Astrocyte of the cerebellum (primary cell): ENCODE measurements at places on chromosomes 3 and 15.

GRCh38 chr3:122067214-122067550 lies 12.0 kb downstream of the CD86 start:
- no peak for DNase-seq

GRCh38 chr3:21531909-21532308 lies 219.1 kb downstream of the ZNF385D start:
- DNase-seq, result no peak

DNA sequence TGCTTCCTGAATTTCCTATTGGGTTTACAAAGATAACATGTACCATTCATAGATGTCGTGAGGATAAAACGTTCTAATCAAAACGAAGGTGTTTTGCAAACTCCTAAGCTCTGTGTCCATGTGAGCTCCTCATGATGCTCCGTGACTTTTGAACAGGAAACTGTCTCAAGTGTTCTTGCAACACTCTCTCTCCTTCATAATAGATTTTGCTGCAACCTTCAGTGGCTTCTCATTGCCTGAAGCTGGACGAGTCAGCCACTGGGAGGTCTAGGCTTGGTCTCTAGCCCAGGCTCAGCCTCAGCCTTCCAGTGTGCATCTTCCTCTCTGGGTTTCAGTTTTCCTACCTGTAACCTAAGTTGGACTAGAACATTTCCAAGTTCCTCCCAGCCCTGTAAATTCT lies 18.7 kb upstream of the BCL2A1 start:
- no peak for DNase-seq

GRCh38 chr3:51945926-51946705 lies 4.0 kb downstream of the PARP3 start:
- DNase-seq, result no peak

GRCh38 chr3:8593021-8593827 lies 51.4 kb downstream of the SSUH2 start:
- DNase-seq, result no peak

GRCh38 chr3:193865339-193865738 lies 270.6 kb upstream of the HES1 start:
- no peak for DNase-seq

GRCh38 chr3:139718415-139718814 lies 40.6 kb upstream of the NMNAT3 start:
- DNase-seq, result peak; percentile 16

DNA sequence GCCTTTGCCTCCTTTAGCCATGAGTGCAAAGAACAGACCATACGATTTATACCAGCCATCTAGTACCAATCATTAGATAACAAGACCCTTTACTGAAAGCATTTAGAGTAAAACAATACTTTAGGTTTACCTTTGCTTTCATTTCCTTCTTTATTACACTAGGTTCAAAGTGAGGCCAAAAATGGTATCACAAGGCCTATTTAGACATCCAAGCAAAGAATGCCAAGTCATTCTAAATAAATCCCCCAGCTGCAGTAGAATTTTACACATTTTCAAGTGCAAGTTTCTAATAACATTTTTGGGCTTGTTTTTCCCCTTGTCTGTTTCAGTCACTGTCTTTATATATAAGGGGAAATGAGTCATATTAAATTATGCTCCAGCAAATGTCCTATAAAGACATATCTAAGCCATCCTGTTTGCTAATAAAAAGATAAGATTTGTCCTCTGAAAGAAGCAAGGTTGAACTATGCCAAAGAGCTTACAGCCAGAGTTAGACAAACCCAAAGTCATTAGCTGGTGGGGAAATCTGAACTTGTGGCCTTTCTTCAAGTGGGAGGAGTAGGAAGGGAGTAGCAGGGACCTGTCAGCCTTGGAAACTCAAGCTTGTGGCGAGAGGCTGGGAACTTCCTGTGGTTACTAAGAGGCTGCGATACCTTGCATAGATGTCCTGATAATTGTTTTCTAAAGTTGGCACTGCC lies 232.7 kb downstream of the MECOM start:
- no peak for DNase-seq

DNA sequence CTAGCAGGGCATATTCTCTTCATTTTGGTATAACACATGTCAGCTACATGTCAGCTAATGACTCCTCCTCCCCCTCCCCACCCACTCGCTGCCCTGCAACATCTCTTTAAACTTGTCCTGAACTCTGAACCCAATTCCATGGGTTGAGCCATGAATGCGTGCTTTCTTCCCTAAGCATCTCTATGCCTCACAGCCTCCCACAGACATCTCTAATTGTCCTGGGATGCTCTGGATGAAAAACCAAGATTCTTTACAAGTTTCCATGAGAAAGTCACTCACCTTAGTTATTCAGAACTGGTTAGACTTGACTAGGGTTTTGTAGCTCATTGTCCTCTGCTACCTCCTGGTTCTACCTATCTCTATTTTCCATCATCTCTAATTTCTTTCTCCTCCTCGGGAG lies 629.1 kb downstream of the TBL1XR1 start:
- DNase-seq, result no peak

GRCh38 chr3:51706788-51707731 lies at the start of gene GRM2:
Gene GRM2, plus strand, starts transcription at chr3:51707068. Its CDS starts 1,916 bp downstream, at chr3:51708984.
- peak; percentile 75 for DNase-seq

- no peak for DNase-seq
Observed at GRCh38 chr15:83657549-83657948, 3.6 kb downstream of the ADAMTSL3 start.

DNA sequence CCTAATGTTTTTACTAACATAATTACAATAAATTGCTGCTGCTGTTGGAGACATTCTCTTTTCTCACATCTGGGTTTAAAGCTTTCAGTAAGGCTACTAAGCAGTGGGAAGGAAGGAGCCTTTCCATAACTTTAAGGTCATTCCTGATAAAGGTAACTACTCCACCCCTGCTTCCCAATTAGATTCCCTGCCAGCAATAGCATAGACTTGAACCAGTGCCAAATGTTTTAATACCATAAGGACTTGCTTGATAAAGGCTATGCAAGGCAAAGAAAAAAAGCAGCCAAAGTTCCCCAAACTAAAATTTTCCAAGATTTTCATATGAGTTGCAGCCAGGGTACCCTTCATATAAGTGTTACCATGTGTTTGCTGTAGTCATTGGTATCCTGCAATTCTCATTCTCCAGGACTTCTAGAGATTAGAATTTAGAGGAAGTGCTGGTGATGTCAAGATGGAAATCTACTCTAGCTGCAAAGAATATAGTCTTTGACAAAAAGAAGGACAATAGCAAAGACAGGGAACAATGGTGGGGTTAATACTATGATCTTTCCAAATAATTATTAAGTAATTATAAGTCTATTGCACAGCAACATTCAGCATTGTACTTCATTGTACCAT lies 106.1 kb downstream of the FILIP1L start:
- no peak for DNase-seq

DNA sequence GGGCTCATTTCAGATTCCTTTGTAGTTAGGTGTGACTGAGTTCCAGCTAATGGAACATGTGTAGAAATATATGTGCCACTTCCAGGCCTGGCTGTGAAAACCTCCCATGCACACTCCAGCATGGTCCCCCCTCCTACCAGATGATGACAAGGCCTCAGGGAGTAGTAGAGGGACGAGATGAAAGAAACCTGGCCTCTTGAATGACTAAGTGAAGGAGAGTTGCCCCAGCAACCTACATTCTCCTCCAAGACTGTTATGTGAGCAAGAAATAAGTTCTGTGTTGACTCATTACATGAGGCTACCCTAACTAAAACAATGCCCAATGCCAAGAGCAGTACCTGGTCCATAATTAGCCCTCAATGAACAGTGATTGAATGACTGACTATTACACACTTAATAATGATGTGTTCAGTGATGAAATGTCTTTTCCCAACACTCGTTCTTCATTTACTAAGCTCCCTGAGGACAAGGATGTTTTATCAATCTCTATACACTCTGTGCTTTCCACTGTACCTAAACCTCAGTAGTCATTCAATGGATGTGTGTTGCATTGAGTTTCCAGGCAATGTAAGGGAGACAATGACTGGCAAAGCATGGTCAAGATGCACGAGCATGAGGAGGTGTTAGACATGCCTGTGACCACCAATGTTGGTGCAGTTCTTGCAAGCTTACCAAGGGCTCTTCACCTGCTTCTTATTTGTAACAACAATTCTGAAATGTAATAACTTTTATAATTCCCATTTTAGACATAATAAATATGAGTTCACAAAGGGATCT lies 62.0 kb upstream of the BCL6 start:
- DNase-seq, result no peak

DNA sequence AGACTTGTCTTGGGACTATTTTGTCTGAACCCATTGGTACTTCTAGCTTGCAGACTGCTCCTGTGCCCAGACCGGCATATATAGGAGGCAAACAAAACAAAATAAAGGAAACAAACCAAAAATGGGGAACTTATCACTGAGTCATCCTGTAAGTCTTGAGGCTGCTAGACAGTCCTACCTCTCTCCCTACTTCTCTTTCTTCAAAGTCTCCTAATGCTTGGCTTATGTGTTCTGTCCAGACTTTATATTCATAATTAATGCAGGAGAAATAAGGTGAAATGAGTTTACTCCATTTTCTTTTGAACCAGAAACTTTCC lies 266.2 kb downstream of the ZNF385D start:
- DNase-seq, result no peak

- DNase-seq, result no peak
Observed at GRCh38 chr3:186181901-186182300, 73.0 kb upstream of the ETV5 start.

DNA sequence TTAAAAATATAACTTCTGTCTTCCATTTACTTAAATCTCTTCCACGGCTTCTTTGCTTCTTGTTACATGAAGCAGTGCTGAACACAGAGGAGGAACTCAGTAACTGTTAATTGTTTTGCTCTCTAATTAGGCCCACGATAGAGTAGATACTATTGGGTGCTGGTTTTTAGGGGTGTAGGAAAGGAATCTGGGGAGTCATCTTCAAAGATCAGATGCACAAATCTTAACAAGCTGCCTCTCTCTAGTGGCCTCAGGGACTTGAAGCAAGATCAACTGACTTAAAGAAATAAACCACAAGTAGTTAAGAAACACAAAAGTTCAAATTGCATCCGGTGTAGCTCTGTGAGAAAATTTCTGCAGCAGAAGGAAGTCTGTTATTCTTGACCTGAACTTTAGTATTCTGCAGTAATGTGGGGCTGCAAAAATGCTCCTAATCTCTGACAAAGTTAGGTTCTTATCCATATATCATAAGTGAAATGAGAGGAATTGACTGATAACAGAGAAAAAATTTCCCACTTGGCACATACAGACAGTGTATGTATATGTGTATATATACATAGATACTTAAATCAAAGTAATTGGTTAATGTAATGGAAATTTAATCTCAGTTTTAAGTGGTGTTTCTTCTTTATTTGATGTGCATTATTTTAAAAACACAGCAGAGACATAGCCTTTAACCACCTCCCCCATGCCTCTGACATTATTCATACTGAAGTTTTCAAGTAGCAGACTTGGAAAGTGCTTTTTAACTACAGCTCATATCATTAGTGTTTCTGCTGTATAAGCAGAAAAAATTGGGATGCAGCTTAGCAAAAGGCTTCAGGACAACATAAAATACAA lies 51.8 kb downstream of the CHST2 start:
- no peak for DNase-seq

- DNase-seq, result no peak
Observed at GRCh38 chr3:77707281-77707680, 667.4 kb downstream of the ROBO2 start.

DNA sequence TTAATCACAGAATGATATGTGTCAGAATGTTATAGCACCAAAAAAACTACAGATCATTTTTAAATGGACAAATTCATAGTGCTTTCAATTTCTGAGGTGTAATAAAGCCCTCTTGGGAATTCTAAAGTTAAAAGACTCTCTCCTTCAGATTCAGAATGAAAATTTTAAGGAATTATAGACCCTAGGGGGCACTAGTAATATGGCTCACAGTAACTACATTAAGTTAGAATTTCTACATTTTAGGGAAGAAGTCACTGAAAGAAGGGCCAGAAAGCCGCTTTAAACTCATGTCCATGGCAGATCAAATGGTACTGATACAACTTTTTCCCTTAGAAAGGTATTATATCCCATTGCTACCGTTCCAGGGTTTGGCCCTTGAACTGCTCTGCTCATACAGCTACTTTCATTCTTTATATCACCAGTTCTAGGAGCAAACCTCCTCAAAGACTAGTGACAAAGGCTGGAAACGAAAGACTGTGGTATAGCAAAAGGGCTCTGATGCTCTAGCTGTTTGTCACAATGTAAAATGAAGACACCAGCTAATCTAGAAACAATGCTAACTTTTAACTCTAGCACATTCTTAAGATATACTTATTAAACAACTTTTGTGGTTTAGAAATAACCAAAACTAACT lies 18.1 kb downstream of the DAZL start:
- no peak for DNase-seq

DNA sequence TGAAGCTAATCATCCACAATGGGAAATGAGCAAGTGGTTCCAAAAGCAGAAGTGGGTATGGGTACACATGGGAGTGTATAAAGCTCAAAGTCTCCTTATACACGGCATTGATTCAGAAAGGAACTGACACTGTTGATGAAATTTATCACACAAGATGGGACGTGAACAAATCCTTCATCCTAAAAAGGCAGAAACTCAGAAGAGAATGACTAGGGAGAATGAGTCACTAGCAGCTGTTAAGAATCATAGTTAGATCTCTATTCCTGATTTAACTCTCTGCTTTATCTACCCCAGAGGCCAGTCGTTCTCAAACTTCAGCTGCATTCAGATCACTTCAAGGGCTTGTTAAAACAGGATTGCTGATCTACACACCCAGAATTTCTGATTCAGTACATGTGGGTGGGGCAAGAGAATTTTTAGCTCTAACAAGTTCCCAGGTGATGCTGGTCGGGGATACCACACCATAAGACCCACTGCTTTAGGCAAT lies 97.7 kb upstream of the PHLDB2 start:
- no peak for DNase-seq

DNA sequence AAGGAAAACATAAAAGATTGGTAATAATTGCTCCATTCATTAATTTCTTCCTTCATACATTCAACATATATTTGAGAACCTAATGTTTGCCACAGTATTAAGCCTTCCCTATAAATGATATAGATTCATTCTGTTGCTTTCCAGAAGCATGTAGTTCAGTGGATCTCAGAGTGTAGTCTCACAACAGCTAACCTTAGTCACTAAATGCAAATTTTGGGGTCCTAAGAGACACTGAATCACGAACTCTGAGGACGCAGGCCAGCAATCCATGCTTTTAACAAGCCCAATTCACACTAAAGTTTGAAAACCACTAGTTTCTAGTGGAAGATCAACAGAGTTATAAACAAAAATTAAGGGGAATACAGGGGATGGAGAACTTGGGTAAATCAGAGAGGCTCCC lies 7.2 kb upstream of the AQR start:
- DNase-seq, result no peak
